Activated T-helper 1 cell treated with anti-CD3 and anti-CD28 coated beads, Interleukin-12 subunit alpha, Interleukin-12 subunit beta, Interleukin-2, Interleukin-4 antibody, amounts not matched to agents 30 ng/mL and 10 ng/mL and 1 ng/mL, durations not matched to agents 14 hours and 24 hours and 36 hours (primary cell): ENCODE measurements at places on chromosomes 4 and X. TPM values are rescaled to one million over a fixed set of nuclear protein-coding genes. Genes with fewer than 3 reads are reported as not detected.

Gene HELQ
- total RNA-seq = 8.8 and 9.7 TPM in 2 replicates

DNA sequence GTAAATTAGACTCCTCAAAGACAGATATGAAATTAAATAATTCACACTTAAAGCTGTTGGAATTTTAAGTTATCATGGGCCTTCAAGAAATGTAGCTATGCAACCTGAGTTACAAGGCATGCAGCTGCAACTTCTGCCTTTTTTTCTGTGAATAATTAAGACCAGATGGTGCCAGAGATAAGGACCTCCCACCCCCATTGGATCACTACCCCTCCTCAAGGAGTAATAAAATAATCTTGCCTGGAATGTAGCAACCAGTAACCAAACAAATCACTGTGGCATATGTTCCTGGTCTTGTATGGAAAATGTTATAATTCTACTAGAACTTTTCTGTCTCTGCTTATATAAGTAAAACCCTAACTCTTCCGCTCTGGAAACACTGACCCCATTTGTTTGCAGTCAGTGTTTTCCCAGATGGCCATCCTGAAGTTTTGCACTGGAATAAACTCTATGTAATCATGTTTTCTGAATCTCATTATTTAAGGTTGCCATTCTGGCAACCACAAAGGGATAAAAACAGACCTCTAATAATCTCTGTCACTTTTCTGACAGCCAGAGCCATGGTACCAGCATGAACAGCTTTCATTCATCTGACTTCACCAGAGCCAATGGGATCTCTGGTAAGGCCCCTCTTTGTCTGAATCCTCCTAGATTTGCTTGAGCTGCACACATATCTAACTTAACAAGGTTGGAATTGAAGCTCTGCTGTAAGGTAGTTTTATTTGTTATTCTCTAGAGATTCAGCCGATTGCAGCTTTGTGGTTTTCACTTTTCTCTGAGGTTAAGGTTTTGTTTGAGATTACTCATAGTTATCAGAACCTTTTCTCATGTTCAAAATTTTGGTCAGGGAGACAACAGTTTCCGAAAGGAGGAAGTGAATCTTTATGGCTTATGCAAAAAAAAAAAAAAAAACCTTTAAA is 274.6 kb downstream of the NAF1 start:
- DNase-seq = no peak

Gene SHOX
- total RNA-seq = not detected in 2 replicates

- DNase-seq = no peak
These were observed 30.1 kb downstream of the RASSF6 start for GRCh38 chr4:73589887-73590801.

GRCh38 chr4:101366331-101366730 is 19.0 kb upstream of the PPP3CA start:
- no peak for DNase-seq

Gene ANXA10
- not detected in 2 replicates for total RNA-seq

- no peak for DNase-seq
These were observed 1026.0 kb downstream of the ADGRL3 start for GRCh38 chr4:62226082-62226481.

Gene CPZ
- not detected in 2 replicates for total RNA-seq

DNA sequence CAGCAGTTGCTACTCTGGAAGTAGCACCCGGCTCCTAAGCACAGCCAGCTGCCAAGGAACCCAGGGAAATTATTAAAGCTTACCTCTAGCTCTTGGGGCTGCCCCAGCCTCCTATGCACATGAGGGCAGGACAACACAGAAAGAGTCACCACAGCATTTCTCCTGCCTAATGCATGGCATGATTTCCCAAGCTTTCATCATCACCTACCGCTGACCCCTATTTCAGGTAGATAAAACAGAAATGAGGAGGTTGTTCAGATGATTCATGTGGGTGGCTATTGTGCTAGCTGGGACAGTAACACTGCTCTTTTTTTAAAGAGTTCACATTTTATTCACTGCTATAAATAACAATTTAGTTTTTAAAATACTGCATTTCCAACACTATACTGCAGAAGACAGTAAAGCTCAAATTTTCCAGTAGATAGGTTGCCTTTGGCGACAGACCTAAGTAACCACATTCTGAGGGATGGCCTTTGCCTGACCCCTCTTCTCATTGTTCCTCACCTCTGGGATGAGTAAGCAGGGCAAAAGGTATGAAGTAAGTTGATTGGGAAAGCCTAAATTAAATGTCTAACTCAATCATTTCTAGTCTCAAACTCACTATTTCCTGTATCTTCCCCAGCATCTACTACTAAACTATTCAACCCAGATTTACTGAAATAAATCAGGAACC is 16.7 kb downstream of the CASK start:
- no peak for DNase-seq

- no peak for DNase-seq
These were observed 3.3 kb downstream of the PDLIM5 start for GRCh38 chr4:94455081-94455480.

Gene SSX1
- total RNA-seq = not detected in 2 replicates

DNA sequence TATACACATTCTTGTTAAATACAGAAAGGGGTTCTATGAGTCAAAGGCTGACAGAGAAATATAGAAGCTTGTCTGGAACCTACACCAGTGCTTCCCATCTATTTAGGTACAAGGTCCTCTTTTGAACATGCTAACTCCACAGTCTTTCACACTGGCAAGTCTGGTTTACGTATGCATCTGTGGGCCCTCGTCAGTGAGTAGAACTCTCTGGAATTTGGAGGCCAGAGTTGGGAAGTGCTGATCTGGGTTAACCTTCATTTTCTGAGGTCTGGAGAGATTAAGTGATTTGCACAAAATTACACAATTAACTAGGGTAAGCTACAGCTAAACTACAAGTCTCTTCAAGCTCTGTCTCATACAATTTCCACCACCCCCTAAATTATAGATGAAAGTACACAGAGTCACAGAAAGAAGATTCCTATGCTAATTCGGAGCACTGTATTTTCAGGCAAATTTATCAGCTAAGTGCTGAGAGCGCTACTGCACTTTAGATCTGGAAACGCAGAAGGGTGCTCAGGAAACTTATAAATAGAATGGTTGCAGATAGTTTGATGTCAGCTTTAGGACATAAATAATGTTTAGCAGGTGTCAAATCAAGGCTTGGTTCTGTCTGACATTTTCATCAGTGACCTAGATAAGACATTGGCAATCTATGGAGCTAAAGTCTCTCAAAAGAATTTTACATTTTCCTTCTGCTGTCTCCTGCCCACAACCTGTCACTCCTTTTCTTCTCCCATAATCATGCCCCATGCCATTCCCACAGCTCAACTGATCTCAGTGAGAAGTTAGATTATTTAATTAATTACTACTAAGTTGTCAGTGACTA is 43.0 kb upstream of the PDLIM5 start:
- no peak for DNase-seq

Gene BST1
- 0.81 and 0.93 TPM in 2 replicates for total RNA-seq

GRCh38 chrX:129785160-129785947 is 5.6 kb downstream of the SASH3 start:
- DNase-seq = no peak

GRCh38 chrX:130170752-130171445 is 863 bp upstream of the RAB33A start:
- DNase-seq = peak; percentile 51

DNA sequence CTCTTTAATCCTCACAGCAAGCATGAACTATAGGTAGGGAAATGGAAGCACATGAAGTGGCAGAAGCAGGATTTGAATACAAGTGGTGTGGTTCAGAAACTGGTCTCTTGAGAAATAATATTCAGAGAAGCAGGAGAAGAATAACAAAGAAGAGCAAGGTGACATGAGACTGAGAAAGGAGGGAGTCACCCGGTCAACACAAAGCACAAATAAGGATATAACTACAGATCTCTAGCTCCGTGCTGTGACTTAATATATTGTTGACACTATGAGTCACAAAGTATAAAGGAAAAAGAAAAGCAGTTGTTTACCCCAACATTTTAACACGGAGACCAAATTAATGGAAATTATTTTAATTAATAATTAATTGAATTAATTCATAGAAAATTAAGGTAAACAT is 204.5 kb downstream of the CPE start:
- no peak for DNase-seq

DNA sequence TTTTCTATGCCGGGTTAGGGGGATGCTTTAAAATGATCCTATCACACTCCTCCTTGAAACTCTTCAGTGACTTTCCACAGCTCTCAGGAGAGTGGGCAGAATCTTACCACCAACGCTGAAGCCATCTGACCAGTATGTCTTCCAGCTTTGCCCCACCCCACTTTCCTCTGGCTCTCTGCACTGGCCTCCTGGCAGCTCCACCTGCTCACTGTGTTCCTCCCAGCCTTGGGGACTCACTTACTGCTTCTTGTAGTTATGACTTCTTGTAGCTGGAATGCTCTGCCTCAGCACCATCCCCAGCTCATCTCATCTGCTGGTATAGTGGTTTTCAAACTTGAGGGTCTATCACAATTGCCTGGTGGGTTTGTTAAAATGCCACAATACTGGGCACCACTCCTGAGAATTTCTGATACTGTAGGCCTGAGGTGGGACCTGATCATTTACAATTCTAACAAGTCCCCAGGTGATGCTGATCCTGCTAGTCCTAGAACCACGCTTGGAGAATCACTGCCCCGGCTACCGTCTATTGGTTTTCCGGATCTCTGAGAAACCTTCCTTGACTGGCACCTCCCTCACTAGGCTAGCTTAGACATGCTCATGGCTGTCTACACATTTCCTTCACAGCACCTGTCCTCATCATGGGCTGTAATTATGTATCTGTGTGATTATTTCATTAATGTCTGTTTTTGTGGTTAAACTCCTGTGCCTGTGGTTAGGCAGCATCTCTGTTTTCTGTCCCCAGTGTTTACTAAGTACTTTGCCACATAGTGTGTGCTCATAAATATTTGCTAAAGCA is 152.2 kb downstream of the MGST2 start:
- DNase-seq = no peak

- no peak for DNase-seq
These were observed 206.0 kb downstream of the KIT start for GRCh38 chr4:54863571-54864255.

GRCh38 chr4:37836838-37837440 is 10.5 kb downstream of the PGM2 start:
- DNase-seq = no peak

GRCh38 chr4:142331646-142332045 is 514.5 kb downstream of the INPP4B start:
- DNase-seq = no peak

Gene KLF8
- 6.3 and 6.7 TPM in 2 replicates for total RNA-seq

Gene MAGEA12
- total RNA-seq = not detected in 2 replicates

DNA sequence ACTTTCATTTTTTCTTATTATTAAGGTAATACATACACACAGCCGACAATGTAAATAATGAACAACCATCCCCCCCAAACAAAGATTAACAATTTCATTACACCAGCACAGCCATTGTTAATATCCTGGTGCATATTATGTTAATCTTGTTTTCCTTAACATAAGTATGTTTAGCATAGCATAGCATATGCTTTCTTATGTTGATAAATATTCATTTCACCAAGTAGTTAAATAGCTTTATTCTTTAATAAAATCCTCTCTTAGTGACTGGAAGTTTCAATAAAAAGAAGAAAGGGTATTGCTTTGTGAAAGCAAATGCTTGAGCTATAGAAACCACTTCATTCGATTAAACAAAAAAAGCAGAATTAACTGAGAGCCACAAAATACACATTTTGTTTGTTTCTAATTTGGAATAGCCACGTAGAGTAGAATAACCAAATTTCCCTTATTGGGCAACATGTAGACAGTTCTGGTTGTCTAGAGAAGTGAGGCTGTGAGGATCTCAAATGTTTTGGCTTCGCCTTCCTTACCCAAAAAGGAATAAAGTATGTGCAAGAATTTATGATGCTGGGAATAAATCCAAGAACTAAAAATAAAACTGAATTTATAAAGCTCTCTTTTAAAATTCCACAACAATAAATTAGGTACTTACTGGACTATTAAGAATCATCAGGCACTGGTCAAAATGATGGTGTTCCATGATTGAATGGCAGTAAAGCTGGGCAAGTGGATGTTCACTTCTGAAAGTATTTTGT is 118.0 kb downstream of the PDE5A start:
- no peak for DNase-seq

- DNase-seq = no peak
These were observed 36.0 kb upstream of the CBR4 start for GRCh38 chr4:169045862-169046584.

GRCh38 chrX:105515561-105515960 is 295.1 kb upstream of the TEX13A start:
- DNase-seq = no peak

GRCh38 chr4:186149872-186150271 is 41.5 kb upstream of the CYP4V2 start:
- no peak for DNase-seq

Gene ARHGAP6
- total RNA-seq = not detected in 2 replicates

- no peak for DNase-seq
These were observed 69.3 kb downstream of the SNX25 start for GRCh38 chr4:185278716-185279115.

Gene GPR82
- 0.08 and 0.49 TPM in 2 replicates for total RNA-seq

DNA sequence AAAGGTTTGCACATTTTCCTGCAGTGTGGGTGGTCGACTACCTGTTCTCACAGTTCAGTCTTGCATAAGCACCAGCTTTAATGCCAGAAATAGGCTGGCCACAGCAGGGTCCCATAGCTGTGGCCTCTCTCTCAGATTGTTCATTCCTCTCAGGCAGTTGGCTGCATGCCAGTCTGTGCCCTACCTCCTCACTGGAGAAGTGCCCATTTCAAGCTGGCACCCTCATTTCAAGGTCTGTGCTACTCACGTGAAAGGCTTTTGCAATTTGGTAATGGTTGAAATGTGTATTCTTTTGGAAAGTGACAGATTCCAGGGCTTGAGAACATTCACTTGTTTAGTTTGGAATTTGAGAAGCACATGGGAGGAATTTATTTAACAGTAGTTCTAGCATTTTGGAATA is 28.9 kb upstream of the MTMR1 start:
- DNase-seq = no peak

GRCh38 chr4:74716436-74716765 is 77.9 kb downstream of the BTC start:
- no peak for DNase-seq

GRCh38 chr4:83174844-83175414 is 60.4 kb upstream of the PLAC8 start:
- DNase-seq = no peak

Gene F11
- not detected in 2 replicates for total RNA-seq

GRCh38 chrX:110180176-110180927 is 137.5 kb downstream of the AMMECR1 start:
- DNase-seq = no peak

- peak; percentile 29 for DNase-seq
These were observed 14.7 kb downstream of the FGFRL1 start for GRCh38 chr4:1026115-1026514.

DNA sequence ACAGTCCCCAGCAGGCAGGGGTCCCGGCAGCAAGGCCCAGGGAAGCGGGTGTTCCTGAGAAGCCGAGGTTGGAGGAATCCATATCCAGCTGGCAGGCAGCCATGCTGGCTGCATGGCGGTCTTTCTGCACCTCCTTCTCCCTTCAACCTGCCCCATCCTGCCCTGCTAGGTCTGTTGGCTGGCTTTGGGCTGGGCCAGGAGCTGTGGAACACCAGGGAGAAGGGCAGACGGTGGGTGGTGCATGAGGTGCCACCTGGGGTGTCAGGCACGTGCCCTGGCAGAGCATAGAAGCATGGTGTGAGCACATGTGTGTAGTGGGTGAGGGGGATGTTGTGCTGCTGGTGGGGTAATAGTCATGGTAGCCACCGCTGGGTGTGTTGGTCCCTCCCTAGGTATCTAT is 150.1 kb downstream of the PJA1 start:
- DNase-seq = no peak

- DNase-seq = no peak
These were observed 59.7 kb upstream of the MTM1 start for GRCh38 chrX:150508451-150509367.
